Anterior cingulate cortex (tissue), 58 donors: ENCODE measurements at places on chromosomes 11 and 22.

GRCh38 chr11:32310214-32310601 lies 125.1 kb downstream of the WT1 start:
- DNase-seq, result no peak

DNA sequence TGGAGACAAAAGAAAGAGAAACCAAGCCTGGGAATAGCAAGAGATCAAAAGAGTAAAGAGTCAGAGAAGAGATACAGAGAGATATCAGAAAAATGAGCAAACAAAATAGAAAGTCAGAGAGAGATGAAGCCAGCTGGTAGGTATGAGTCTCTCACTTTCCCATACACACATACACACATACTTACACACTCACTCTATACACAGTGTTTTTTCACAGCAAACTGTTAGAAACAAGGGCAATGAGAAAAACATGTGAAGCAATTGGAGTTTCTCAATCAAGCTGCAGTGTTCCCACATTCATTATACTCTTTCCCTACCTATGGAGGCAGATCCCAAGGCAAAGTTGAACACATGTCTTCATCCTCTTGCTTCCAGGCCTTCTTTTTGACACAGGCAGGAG lies 2.6 kb upstream of the NLRP10 start:
- no peak for DNase-seq

DNA sequence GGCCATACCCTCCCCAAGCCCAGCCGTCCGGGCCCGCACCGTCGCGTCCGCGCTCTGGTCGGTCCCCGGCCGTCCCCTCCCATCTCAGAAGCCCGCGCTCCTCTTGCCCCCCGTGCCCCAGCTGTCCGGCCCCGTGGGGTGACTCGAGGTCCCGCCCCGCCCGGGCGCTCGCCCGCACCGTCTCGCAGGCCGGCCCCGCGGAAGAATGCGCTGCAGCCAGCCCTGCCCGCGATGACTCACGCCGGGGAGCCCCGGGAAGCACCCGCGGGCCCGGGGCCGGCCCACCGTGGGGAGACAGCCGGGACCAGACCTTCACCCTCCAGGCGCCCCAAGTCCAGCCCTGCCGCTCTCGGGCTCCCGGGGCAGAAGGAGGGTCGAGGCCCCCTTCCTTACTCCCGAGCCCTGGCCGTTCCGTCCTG lies 320 bp upstream of the PHLDA2 start:
- no peak for DNase-seq

DNA sequence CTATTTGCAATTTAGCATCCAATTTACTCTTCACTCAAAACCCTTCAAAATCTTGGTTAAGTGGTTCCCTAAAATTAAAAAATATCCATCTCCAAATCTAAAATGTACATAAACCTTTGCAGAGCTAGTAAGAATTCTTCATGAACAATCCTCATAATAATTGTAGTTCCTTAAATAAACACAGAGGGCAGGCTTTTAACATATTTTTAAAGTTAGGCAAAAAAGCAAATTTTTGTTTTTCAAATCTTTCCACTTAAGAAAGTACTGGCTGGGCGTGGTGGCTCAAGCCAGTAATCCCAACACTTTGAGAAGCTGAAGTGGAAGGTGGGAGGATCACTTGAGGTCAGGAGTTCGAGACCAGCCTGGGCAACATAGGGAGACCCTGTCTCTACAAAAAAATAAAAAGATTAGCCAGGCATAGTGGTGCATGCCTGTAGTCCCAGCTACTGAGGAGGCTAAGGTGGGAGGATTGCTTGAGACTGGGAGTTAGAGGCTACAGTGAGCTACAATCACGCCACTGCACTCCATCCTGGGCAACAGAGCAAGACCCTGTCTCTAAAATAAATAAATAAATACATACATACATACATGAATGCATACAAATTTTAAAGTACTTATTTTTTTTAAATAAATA lies 25.1 kb upstream of the PLAAT3 start:
- DNase-seq, result no peak

DNA sequence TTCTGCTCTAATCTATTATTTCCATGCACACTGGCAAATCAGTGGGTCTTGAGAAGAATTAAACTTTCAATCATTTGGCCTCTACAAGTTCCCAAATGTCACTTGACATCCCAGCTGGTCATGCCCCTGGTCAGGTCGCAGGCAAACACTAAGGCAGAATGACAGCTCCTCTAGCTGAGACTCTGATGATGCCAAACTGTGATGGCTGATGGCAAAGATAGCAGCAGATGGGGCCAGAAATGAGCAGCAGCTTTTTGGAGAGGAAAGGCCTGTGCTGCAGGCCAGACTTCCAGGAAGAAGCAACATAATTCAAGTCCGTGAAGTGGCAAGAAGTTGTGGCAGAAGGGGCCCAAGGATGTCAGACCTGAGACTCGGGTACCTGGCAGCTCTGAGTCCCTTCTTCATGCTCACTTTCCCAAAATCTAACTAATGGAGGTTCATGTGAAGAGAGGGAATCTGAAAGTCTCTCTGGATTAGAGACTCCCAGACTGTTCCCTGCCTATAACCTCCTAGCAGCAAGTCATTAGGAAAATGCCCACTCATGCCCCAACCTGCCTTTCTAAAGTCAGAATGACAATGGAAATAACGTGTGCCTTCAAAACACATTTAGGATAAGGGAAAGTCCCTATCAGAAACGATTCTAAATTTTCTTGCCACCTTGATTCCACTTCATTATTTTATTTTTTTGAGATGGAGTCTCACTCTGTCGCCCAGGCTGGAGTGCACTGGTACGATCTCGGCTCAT lies 9.4 kb upstream of the PMM1 start:
- DNase-seq, result no peak

- no peak for DNase-seq
Observed at GRCh38 chr22:26734339-26735018, 77.1 kb downstream of the MIAT start.

GRCh38 chr11:34261820-34262219 lies 96.0 kb downstream of the ABTB2 start:
- DNase-seq, result peak; percentile 32

DNA sequence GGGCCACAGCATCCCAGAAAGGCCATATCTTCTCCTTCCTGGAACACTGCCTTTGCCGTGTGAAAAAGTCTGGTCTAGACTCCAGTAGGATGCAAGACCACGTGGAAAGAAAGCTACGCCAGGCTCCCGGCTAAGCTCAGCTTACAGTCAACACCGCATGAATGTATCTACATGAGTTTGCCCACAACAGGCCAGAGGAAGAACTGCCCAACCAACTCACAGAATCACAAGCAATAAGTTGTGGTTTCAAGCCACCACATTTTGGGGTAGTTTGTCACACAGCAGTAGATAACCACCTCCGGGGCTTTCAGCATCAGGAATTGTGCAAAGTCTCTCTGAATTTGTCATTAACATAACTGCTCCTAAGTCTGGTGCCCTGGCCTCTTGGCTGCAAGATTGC lies 27.3 kb downstream of the HSPA8 start:
- no peak for DNase-seq

DNA sequence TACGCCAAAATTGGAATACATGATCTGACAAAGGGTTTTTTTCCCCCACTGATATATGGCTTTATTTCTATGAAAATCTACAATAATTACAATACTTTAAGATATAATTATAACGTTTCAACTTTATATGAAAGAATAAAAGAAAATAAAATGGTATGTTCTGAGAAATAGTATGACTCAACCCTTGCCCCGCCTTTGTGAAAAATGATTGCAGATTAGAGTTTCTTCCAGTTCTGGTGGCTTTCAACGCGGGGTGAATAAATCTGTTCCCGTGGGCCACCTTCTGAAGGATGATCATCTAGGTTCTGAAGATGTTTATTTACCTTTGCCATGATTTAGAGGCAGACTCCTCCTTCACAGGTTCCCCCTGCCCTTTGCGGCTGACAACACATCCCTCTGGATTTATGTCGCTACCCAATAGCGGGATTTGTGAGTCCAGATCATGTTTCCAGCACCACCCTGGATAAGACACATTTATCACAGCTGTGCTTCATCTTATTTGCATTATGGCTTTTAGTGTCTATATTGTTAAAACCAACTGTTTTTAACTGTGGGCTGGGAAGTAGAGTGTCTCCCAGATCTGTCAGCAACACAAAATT lies 607.0 kb upstream of the KIRREL3 start:
- DNase-seq, result no peak

DNA sequence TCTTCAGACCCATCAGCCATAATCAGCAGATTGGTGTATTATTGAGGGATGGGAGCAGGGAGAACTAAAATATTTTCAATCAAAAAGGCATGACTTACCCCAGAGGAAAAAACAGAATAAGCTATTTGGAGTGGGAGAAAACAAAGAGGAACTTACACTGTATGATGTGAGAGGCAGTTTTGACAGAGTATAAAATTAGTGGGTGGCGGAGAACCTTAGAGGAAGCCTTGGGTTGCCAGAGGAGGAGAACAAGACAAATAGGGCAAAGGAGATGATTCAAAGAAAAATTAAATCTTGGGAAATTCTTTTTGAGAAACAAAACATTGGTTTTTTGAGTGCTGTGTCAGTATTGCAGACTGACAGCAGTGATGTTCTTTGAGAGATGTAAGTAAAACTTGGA lies 285.0 kb downstream of the C11orf87 start:
- no peak for DNase-seq

DNA sequence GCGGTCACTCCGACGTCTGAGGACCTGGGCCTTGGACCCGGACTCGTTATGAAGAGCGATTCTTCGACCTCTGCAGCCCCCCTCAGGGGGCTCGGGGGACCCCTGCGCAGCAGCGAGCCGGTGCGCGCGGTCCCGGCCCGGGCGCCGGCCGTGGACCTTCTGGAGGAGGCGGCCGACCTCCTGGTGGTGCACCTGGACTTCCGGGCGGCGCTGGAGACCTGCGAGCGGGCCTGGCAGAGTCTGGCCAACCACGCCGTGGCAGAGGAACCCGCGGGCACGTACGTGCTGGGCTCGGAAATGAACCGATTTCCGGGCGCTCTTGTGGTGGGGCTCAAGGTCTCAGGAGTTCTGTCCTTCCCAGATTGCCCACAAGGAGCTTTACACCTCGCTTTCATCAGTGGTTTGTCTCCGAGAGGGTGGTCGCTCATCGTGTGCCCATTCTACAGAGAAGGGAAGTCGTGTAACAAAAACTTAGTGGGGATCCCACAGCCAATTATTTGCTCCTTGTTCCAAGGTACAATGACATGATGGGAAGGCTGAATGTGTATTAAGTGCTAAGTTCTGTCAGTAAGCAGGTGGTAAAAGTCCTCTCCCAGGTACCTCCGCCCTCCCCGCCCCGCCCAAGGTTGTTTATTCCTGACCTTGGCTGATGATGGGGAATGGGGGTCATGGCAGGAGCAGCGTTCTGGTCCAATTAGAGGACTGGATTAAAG lies 695 bp downstream of the PEX26 start:
- DNase-seq, result no peak

DNA sequence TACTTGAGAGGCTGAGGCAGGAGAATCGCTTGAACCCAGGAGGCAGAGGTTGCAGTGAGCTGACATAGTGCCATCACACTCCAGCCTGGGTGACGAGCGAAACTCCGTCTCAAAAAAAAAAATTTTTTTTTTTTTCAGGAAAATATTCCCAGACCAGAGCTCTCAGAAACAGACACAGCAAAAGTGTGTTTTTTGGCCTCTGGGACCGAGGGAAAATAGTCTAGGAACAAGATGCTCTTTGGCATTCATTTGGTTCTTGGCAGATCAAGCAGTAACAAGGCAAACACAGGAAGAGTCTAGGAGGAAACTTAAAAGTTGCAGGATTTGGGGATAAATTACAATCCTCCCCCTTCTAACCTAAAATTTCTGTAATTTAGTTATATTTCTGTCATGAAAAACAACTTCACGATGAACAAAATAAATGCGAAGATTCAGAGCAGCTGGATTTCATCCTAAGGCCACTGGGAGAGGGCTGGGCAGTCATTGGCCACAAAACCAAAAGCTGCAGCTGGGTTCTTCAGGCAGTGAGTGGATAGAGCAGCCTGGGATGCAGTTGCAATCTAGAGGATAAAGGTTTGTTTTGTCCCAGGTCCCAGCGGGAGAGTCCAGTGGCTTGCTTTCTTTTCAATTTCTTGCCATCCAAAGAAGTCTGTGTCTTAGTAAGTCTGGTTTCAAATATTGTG lies 19.7 kb downstream of the ATG16L2 start:
- DNase-seq, result no peak

- DNase-seq, result no peak
Observed at GRCh38 chr11:10674911-10675440, 18.6 kb downstream of the IRAG1 start.

- no peak for DNase-seq
Observed at GRCh38 chr22:35630387-35630793, 13.3 kb upstream of the MB start.

GRCh38 chr22:22463855-22464540 lies 44.5 kb downstream of the ZNF280B start:
- peak; percentile 4 for DNase-seq

GRCh38 chr11:34068111-34068510 lies 16.6 kb downstream of the CAPRIN1 start:
- no peak for DNase-seq

DNA sequence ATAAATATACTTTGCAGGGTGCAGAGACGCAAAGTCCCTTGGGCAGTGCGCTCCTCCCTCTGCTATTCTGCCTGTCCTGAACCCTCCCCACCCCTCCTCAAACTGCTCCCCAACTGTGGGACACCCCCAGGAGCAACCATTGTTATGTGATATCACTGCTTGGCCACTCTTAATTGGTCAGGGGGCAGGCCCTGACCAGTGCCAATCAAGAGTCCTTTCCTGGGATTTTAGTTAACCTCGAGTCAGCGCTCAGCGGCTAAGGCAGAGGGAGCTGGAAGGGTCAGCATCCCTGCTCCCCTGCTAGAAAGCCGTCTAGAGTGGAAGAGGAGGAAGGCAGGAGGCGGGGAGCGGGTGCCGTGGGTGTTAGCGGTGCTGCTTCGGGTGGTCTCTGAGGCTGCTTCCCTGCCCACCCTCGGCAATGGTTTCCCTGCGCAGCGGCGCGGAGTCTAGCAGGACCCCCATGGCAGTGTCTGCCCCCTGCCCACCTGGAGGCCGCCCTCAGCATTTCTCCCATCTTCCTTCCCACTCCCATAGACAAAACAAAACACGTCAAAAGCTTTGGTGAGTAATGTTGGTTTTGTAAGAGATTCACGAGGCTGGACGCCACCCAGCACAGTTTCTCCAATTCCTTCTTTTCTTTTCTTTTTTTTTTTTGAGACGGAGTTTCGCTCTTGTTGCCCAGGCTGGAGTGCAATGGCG lies 38.4 kb upstream of the A4GALT start:
- no peak for DNase-seq

GRCh38 chr11:116580799-116581198 lies 192.0 kb downstream of the BUD13 start:
- DNase-seq, result no peak

- DNase-seq, result no peak
Observed at GRCh38 chr11:1197431-1197885, 25.4 kb upstream of the MUC5B start.

DNA sequence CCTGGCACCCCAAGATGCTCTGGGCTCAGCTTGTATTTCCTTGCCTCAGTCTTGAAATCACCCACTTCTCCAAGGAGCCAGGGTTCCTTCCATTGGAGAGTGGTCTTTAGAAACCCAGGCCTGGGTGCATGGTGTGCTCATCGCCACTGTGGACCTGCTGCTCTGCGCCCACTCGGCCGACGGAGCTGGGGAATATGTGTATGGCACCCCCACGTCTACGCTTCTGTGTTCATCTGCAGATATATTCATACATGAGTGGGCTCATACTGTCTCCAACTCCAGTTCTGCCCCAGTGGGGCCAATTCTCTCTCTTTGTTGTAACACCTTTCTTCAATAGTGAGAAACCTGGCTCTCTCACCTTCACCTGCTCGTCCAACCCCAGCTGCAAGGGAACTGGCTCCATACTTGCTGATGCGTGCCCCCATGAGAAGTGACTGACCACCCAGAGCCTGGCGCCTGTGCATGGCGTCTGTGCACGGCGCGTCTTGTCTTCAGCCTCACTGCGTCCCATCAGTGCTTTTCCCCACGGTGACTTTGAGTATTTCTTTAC lies 39.8 kb downstream of the KCNQ1 start:
- DNase-seq, result no peak

GRCh38 chr11:9138133-9138453 lies 46.7 kb upstream of the SCUBE2 start:
- no peak for DNase-seq
